ENCODE measurements at places on chromosomes 6 and 20.
A peak's percentile ranks its signal among the peaks of the same experiment; 100 is the strongest.

DNA sequence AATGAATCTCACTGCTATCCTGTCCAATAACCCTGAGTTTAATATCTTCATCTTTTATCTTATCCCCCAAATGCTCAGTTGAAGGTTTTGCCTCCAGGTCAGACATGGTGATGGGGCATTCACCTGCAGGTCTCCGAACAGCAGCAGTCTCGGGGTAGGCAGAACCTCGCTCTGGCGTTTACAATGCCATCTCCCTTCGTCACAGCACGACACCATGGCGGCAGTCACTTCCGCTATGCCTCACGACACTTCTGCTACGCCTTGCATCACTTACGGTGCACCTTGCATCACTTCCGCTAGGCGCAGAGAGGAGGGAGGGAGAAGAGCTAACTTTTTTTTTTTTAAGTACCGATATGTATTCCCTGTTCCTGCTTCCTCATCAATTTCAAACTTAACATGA, 194.9 kb downstream of the BCAS1 start:
- no peak for DNase-seq

DNA sequence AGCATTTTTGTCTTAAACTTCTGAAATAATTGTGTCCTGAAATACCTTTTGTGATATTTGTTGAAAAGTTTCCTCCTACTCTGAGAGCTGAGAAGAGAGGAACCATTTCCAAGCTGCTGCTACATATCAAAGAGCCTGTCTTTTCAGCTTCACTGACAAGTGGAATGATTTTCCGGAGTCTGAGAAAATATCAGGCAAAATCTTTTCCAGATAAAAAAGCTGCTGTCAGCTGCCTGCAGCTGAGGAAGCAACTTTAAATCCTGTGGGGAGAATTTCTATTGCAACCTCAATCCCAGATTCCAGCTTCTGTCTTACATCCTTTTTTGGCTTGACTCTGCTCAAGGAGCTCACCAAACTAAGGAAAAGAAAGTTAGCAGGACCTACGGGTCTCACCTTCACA, 904.3 kb downstream of the PHF3 start:
- DNase-seq, result no peak

- DNase-seq, result no peak
Measured at GRCh38 chr6:31907158-31907813, 5.4 kb upstream of the ZBTB12 start.

DNA sequence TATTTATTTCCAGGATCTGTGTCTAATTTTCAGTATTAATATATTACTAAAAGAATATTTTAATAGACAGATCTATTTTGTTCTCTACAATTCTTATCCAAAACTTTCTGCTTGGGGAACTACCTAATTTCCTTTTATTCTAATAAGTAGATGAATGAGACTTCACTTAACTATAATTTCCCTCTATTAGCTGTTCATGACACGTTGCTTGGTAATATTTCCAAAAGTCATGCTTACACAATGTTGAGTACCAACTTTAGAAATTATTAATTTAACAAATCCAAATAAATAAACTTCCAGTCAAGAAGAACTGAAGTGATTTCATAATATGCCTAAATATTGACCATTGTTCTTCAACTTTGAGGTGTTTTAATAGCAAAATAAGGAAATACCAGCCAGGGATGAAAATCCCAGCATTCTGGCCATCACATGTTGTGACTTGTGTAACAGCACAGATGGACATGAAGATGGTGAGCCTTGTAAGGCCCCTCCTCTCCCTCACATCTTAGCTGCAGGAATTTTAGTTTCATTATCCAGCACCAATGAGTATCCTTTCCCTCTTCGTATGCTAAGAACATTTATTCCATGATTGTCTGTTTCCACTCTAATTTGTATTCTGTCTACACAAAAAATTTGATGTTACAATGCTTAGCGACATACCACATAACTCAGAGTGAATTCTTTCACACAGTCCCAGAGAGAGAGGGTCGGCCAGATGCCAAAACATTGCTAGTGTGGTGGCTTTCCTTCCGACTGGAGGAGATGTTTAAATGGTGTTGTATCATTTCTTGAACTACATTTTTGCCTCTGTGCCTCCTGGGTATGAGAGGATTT, 137.5 kb downstream of the FOXA2 start:
- DNase-seq, result no peak

- DNase-seq, result no peak
Measured at GRCh38 chr6:52361414-52361944, 472 bp upstream of the PAQR8 start.

- DNase-seq, result peak; percentile 19
Measured at GRCh38 chr6:166097914-166098522, 69.6 kb downstream of the TBXT start.

DNA sequence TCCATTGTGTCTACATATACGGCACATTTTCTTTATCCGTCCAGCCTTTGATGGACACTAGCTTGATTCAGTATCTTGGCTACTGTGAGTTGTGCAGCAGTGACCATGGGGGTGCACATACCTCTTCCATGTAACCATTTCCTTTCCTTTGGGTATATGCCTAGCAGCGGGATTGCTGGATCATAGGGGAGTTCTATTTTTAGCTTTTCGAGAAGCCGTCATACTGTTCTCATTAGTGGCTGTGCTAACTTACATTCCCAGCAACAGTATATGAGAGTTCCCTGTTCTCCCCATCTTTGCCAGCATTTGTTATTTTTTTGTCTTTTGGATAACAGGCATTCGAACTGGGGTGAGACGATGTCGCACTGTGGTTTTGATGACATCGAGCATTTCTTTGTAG, 395.0 kb downstream of the SMOC2 start:
- DNase-seq, result no peak

DNA sequence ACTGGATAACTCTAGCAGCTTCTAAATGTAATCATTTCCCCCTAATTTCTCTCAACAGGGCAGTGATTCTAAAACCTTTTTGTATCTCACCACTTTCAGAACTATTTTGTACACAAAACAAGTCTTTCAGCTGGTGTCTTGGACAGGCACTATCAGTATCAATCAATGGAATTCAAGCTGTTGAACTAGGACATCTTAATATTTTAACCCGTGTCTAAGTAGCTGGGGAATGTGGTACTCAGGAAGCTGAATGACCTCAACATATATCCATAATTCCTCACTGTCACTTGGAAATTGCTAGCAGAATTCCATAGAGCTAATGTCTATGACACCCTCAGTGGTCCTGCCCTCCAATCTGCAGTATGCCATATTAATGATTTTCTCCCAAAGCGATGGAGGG, 24.5 kb downstream of the ADAT2 start:
- no peak for DNase-seq

DNA sequence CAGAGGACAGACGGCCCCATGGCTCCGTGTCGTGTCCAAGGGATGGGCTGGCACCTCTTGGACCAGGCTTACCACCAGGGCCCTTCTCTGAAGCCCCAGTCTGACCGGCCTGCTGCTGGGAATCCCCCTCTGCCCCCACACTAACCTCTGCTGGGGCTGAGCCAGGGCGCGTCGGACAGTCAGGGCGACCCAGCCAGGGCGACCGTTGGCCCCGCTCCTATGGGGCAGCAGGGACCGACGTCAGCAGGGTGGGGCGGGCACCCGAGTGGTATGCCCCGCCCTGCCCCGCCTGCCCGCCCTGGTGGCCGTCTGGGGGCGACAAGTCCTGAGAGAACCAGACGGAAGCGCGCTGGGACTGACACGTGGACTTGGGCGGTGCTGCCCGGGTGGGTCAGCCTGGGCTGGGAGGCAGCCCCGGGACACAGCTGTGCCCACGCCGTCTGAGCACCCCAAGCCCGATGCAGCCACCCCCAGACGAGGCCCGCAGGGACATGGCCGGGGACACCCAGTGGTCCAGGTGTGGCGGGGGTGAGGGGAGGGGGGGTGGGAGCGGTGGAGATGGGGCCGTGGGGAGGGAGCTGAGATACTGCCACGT, at the start of gene SLC17A9:
Gene SLC17A9 (plus strand): TSS at position 337 of the 595 bp plus-strand sequence. CDS start 122 bp downstream, at position 459.
- peak; percentile 19 for DNase-seq

DNA sequence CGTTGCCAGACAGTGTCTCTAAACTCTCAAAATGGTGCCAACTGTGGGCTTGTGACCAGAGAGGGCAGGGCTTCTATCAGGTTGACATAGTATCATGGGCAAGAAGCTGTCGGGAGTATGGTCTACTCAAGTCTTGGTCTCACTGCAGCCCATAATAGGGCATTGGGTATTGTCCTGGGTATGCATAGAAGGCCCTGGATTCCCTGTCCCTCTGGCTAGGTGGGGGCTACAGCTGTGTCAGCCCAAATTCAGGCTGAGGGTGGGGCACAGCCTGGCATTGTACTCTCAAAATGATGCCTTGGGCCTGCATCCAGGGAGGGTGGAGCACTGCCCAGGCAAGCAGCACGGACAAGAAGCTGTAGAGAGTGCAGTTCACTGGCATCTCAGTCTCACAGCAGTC, 408.8 kb upstream of the MAN1A1 start:
- no peak for DNase-seq

DNA sequence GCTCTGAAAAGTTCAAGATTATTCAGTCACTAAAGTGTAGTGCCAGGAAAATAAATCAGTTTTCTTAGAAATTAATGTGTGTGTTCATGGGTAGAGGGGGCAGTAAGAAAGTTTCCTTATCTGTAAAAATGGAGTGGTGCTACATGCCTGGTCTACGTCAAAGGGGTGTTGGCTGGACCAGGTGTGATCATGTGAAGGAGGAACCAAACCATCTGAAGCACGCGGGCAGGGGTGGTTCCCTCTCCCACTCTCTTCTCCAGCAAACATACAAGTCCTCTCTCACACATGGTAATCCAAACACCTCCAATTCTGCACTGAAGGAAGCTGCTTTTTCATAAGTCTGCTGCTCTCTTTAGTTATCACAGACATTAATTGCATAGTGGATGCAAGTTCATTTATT, 63.1 kb downstream of the CLIC5 start:
- no peak for DNase-seq

- no peak for DNase-seq
Measured at GRCh38 chr6:54096811-54097210, 14.4 kb upstream of the MLIP start.

- DNase-seq, result no peak
Measured at GRCh38 chr6:122997541-122998150, 1.6 kb downstream of the CLVS2 start.
